ENCODE measurements at places on chromosomes 5 and 9.

- DNase-seq, result no peak
These were observed 77.7 kb upstream of the ADAMTS2 start for GRCh38 chr5:179422908-179423481.

- DNase-seq, result no peak
These were observed 4.6 kb downstream of the CCT5 start for GRCh38 chr5:10254686-10255085.

GRCh38 chr5:149598966-149599365, 17.7 kb downstream of the ARHGEF37 start:
- DNase-seq, result no peak

GRCh38 chr5:155562158-155562557, 548.6 kb downstream of the KIF4B start:
- DNase-seq, result no peak

GRCh38 chr9:15286161-15286821, 20.7 kb downstream of the TTC39B start:
- no peak for DNase-seq

- no peak for DNase-seq
These were observed 929 bp downstream of the SH3PXD2B start for GRCh38 chr5:172453206-172453985.

- no peak for DNase-seq
These were observed 120.3 kb downstream of the INVS start for GRCh38 chr9:100219347-100219746.

- peak; percentile 70 for DNase-seq
These were observed 132.4 kb upstream of the EPB41L4A start for GRCh38 chr5:112551419-112552032.

- no peak for DNase-seq
These were observed 47.6 kb downstream of the GGTA1 start for GRCh38 chr9:121452085-121452484.

DNA sequence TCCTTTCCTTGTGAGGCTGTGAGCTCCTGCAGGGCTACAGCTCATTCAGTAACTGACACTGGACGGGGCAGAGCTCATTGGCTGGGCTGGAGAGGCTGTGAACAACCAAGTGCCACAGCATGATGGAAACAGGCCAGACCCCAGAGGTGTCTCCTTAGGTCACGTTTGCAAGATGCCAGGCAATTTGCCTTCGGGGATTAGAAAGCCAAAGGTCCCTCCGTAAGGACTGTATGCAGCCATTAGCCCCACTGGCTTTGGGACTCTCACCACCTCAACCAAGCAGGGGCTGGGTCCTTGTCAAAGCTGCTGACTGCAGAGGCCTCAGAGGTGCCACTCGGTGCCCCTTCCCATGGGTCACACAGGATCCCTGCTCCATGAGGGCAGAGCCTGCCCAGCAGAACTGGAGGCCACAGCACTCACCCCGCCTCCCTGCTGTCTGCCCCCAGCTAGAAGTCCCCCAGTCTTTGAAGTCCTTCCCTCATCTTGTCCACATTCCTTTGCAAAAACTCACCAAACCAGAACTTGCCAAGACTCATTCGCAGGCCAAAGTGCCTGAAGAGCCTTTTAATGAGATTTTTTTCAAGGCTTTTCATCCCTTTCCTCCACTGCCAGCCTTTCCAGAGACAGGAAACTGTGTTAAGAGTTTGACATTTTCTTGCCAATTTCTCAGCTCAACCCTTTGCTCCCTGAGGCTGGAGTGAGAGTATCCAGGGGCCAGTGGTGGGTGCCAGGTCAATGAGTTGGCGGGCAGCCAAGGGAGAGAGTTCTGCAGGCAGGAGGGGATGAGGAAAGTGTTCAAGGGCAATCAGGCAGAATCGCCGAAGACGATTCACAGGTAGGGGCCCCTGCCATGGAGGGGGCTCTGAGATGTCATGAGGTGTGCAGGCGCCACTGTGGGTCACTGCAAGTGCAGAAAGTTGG, 39.7 kb upstream of the SLC25A51 start:
- DNase-seq, result no peak

GRCh38 chr9:14608540-14608939, 84.7 kb downstream of the ZDHHC21 start:
- DNase-seq, result no peak

- no peak for DNase-seq
These were observed 25.8 kb upstream of the IFNA14 start for GRCh38 chr9:21265421-21266189.

DNA sequence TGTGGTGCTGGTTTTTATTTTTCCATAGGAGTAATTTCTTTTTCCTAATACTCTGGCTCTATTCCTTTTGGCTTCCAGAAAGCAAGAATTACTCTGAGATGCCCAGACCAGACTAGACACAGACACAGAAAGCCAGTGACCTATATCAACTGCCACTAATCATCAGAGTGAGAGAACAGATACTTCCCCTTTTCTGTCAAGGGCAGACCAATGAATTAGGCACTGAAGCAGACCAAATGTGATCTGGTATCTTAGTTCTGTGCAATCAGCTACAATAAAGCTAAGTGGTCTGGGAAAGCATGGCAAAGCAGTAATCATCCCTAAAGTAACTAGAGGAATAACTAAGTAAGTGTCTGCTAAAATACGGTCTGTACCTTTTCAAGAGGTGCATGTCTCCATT, 239.1 kb downstream of the ELAVL2 start:
- DNase-seq, result no peak

DNA sequence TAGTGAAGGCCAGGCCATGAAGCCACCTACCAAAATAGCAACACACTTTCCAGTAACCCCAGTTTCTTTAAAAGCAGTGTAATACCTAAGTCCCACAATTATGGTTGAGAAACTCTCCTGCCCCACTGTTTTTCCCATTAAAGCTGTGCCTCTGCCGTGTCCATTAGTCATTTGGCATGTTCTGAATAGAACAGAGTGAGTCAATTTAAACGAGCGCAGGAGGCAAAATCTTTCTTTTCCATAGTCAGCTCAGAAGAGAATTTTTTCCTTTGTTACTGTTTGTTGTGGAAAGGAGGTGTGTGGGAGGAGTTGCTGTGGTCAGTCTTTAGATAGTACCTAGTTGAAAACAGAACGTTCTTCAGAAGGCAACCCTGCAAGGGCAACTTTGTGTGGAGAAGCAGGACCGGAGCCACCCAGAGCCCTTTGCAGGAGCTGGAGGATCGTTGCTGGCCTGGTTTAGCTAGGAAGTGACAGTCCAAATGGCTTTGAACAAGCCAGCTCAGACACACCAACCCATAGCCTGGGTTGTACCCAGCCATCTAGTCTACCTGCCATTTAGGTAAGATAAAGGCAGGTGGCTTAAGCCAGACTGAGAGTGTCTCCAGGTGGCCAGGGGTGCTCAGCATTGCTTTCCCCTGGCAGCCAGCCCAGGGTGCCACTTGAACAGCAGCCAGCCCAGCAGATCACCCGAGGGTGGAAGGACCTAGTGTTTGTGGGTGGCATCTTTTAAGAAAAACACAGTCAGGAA, 30.4 kb downstream of the GADD45G start:
- no peak for DNase-seq

DNA sequence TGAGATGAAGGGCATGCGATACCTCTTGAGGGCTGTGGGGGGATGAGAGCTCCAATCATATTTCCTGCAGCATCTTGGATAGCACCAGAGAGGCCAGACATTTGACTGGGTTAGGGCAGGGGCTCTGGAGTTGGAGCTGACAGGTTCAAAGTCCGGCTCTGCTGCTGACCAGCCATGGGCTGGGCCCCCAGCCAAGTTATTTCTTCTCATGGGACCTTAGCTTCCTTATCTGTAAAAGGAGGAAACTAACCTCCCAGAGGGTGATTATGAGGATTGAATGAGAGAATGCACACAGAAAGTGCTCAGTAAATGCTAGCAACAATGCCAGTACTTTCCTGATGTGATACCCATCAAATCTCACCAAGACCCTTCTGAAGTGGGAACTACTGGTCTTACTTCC, 65.2 kb upstream of the SLC25A51 start:
- DNase-seq, result no peak

GRCh38 chr9:25284365-25284764, 393.9 kb downstream of the TUSC1 start:
- DNase-seq, result no peak

GRCh38 chr5:109485030-109485429, 75.3 kb upstream of the PJA2 start:
- DNase-seq, result no peak

- DNase-seq, result peak; percentile 32
These were observed 81.1 kb upstream of the TNFAIP8 start for GRCh38 chr5:119274767-119275130.

GRCh38 chr9:123485216-123485615, 129.2 kb downstream of the CRB2 start:
- DNase-seq, result no peak

GRCh38 chr9:107239474-107239873, 43.6 kb upstream of the RAD23B start:
- no peak for DNase-seq

GRCh38 chr5:30505014-30505886, 688.2 kb upstream of the CDH6 start:
- no peak for DNase-seq

GRCh38 chr5:177433658-177434217, 7.3 kb downstream of the GRK6 start:
- no peak for DNase-seq

GRCh38 chr9:15287309-15287708, 19.7 kb downstream of the TTC39B start:
- no peak for DNase-seq

DNA sequence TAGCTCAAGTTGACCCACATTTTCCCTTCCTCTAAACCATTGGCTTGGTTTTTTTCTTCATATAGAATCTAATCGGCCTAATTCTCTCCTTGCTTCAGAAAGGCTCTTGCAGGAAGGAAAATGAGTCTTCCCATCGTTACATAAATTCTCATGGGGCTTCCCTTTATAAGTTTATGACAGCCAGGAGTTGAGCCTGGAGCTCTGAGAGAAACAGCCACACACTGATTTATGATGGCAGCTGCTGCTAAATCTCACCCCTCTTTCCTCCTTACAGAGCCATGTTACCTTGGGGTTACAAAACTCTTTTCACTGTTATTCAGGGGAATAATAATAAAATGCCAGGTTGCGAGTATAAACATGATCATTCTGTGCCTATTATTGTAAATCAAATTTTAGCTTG, 5.2 kb upstream of the RNF14 start:
- no peak for DNase-seq

GRCh38 chr5:146794326-146795029, 84.1 kb downstream of the PPP2R2B start:
- no peak for DNase-seq

DNA sequence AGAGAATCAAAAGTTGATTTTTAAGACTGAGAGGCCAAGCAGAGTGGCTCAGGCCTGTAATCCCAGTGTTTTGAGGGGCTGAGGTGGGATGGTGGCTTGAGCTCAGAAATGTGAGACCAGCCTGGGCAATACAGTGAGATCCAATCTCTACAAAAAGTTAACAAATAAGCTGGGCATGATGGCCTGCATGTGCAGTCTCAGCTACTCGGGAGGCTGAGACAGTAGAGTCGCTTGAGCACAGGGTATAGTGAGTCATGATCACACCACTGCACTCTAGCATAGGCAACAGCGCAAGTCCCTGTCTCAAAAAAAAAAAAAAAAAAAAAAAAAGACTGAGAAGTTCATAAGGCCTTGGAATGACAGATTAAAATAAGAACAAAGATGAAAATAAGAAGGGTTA, 177.2 kb downstream of the TMEM232 start:
- DNase-seq, result no peak

- DNase-seq, result no peak
These were observed 21.2 kb downstream of the OTULIN start for GRCh38 chr5:14685757-14686156.

DNA sequence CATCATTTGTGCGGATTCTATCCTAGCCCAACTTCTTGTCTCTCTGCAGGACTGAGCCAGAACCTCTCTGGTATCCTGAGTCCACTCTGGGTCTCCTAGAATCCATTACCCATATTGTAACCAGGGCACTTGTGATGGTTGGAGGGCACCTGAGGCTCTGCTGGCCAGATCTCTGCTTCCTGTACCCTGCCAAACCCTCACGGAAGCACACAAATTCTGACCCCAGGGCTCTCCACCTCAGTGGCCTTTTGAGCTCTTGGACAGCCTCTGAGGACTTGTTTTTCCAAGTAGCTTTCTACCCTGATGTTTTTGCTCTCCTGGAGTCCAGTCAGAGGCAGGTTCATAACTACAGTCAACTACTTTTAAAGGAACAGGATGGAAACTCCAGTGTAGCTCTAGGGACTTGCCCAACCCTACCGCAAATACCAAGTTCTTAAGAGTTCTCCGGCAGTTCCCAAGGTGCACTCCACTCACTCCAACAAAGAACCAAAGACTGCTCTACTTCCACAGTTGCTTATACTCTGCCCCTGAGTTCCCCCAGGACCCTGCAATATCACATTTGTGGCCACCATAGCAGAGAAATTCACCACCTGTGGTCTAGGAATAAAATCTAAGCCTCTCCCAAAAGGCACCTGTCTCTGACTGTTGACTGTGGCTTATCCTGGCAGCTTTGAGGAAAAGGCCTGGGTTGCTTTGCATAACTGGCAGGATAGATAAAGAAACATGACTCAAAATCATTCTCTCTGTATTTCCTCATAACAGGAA, 9.6 kb downstream of the PIP5K1B start:
- no peak for DNase-seq

- DNase-seq, result peak; percentile 18
These were observed 11.8 kb downstream of the IL6ST start for GRCh38 chr5:55982957-55983381.

Measured in CD8-positive, alpha-beta T cell (primary cell).